Pancreas (tissue), 10 donors: ENCODE measurements at places on chromosomes 3 and 15. TPM values are rescaled to one million over a fixed set of nuclear protein-coding genes. Genes with fewer than 3 reads are reported as not detected.

ADPRH gene
- polyA plus RNA-seq: 3.0 TPM

TP53BP1 gene
- polyA plus RNA-seq: 19.0 TPM

PROS1 gene
- polyA plus RNA-seq: 1.6 TPM

GPR149 gene
- not detected for polyA plus RNA-seq

SCN11A gene
- polyA plus RNA-seq: 0.04 TPM

OXSM gene
- polyA plus RNA-seq: 8.9 TPM

RFTN1 gene
- 4.1 TPM for polyA plus RNA-seq

ST8SIA2 gene
- polyA plus RNA-seq: 0.02 TPM

HAPLN3 gene
- 3.1 TPM for polyA plus RNA-seq

ITIH4 gene
- 249 TPM for polyA plus RNA-seq

TERC gene
- polyA plus RNA-seq: not detected

DNASE1L3 gene
- 0.49 TPM for polyA plus RNA-seq

SPTBN5 gene
- polyA plus RNA-seq: 11.4 TPM
